ENCODE measurements at places on chromosomes 1 and 21.

- no peak for DNase-seq
These were observed 2.4 kb downstream of the DTL start for GRCh38 chr1:212037900-212038299.

GRCh38 chr1:97603218-97603617, 317.6 kb downstream of the DPYD start:
- DNase-seq: no peak

DNA sequence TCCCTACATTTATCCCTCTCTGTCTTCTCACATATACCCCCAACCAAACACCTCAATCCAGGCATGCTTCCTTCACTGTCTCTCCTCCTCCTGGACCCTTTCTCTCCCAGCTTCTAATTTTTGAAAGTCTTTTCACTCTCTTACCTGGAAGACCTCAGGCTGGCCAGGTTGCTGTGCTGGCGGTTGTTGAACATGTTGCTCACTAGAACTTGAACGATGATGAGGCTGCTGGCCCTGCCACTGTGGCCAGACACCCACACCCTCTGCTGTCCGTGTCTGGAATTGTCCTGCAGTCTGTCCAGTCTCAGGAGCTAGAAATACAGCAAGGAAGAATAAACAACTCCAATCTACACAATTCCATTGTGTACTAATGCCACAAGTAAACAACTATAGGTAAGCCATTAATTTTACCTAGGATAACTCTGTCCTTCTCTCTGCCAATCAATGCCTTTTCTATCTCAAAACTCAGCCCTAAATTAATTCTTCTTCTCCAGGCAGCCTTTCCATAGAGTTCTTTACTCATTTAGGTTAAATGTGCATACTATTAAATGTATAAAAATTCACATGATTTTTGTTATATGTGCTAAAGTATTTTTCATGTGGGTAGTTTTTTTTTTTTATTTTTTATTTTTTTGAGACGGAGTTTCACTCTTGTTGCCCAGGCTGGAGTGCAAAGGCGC, 5.1 kb upstream of the CTSK start:
- no peak for DNase-seq

- DNase-seq: no peak
These were observed 251.3 kb downstream of the KCNH1 start for GRCh38 chr1:210882414-210883221.

- DNase-seq: no peak
These were observed 80.4 kb upstream of the EDN2 start for GRCh38 chr1:41564741-41565475.
